Breast epithelium (tissue), 4 donors: ENCODE measurements at places on chromosomes 1 and 21. TPM values are rescaled to one million over a fixed set of nuclear protein-coding genes. Genes with fewer than 3 reads are reported as not detected.

- H3K4me1 ChIP-seq = no peaks in the 10 kb centered on the region
- H3K27me3 ChIP-seq = no peaks in the 10 kb centered on the region
- no peak overlapping the region for H3K27ac ChIP-seq
- H3K36me3 ChIP-seq = no peaks in the 10 kb centered on the region
- DNase-seq = no peak
Observed at GRCh38 chr1:109197158-109198042, 16.3 kb upstream of the SARS1 start.

DNA sequence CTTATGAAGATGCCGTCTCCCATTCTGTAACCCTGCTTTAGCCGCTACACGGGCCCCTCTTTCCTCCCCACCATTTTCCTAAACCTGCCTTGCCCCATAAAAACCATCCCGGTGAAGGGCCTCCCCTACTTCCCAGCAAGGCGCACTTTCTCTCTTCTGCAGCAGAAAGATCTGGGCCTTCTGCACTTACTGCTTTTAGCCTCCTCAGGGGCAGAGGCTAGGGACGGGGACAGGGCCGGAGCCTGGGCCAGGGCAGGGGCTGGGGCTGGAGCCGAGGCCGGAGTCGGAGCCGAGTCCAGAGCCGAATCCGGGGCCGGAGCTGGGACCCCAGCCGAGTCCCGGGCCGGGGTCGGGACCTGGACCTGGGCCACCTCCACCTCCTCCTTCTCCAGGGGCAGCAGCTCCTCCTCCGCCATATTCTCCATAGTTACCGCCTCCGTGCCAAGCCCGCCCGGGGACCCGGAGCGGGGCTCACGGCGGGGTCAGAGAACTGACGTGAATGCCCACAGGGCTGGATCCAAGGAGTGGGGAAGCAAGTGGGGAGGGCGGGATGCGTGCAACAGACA lies 382 bp downstream of the TRMT1L start:
- H3K27ac ChIP-seq = peak overlapping the region; percentile 98
- H3K36me3 ChIP-seq = no peaks in the 10 kb centered on the region
- DNase-seq = peak; percentile 54
- H3K4me1 ChIP-seq = peaks cover 30% of the 10 kb centered on the region
- H3K4me3 ChIP-seq = peak overlapping the region; percentile 87

DNA sequence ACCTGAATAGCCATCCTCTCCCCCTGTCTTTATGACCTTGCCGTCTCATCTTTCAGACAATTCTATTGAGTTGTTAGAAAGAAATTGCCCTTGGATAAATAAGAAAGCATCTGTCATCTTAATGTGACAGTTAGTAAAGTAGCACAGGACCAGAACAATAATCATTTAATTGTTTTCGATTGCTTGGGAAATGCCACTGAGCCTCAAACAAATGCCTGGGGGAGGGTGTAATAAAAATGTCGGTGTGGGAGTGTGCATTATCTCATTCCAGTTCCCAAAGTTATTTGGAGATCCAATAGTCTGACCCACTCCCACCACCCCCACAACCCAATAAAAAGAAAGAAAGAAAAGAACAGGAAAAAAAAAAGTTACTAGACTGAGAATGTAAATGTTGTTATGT lies 509.3 kb upstream of the LRRC7 start:
- H3K27me3 ChIP-seq = no peaks in the 10 kb centered on the region
- H3K4me3 ChIP-seq = no peak overlapping the region
- DNase-seq = no peak
- H3K4me1 ChIP-seq = no peaks in the 10 kb centered on the region
- H3K27ac ChIP-seq = no peak overlapping the region

GRCh38 chr1:16006552-16007485 lies 2.8 kb downstream of the SRARP start:
- DNase-seq = no peak
- H3K4me3 ChIP-seq = no peak overlapping the region
- no peaks in the 10 kb centered on the region for H3K27me3 ChIP-seq
- peak overlapping the region; percentile 29 for H3K27ac ChIP-seq

- H3K36me3 ChIP-seq = no peaks in the 10 kb centered on the region
- no peak overlapping the region for H3K4me3 ChIP-seq
- no peaks in the 10 kb centered on the region for H3K27me3 ChIP-seq
- no peak for DNase-seq
Observed at GRCh38 chr1:1561801-1562470, 12.7 kb downstream of the SSU72 start.

DNA sequence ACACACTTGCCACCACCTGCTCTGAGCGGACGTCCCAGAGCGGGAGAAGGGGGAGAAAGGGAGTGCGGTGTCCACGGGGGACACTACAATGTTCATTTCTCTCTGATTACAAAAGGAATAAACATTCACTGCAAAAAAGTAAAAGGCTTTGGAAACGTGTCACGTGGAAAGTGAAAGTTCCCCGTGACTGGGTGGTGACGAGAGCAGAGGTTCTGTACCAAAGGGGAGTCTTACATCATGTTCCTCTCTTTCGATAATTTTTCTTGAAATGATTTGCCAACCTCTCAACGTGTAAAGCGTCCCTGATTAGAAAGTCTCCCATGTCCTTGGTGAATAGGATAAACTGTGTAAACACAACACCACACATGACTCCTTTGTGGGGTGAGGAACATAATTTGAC lies 22.0 kb upstream of the PRDM15 start:
- no peak overlapping the region for H3K27ac ChIP-seq
- no peak overlapping the region for H3K4me3 ChIP-seq
- no peaks in the 10 kb centered on the region for H3K27me3 ChIP-seq
- H3K4me1 ChIP-seq = no peaks in the 10 kb centered on the region
- no peaks in the 10 kb centered on the region for H3K36me3 ChIP-seq

GRCh38 chr1:35883635-35884101 lies 659 bp downstream of the AGO1 start:
- peak overlapping the region; percentile 80 for H3K27ac ChIP-seq
- no peaks in the 10 kb centered on the region for H3K36me3 ChIP-seq
- peak; percentile 26 for DNase-seq

DNA sequence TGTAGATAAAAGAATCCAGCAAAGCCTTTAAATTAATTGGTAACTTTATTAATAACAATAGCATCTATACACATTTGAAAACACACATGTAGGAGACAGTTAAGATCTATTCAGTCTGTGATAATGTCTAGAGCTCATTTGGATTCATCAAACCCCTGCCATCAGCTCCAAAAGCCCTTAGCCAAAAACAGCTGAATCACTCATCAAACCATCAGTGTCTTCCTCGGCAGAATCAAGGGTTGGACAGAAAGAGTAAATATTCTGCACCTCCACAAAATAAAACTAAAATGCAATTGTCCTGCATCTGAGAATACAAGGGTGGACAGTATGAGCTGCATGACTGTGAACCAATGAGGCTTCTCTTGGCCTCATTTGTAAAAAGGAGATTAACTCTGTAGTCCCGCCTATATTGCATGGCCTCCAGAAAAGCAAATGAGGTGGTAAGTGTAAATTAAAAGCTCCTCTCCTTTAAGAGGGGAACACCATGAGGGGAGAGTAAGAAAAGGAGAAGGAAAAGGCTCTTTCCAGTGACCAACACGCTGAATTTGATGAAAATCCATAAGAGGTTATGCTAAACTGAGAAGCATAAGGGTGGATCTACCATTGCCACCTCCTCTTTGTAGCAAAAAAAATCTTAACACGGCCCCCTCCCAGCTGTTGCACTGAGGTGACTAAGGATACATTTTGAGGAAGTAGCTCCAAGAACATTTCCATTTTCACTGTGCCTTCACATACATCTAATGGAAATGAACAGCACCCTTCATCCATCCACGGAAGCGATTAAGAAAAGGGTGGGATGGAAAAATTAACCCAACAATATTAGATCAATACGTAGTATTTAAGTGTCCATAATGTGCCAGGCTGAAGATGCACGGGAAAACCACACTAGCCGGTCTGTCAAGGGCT lies 14.7 kb upstream of the BOLA1 start:
- DNase-seq = no peak
- H3K27me3 ChIP-seq = no peaks in the 10 kb centered on the region
- H3K27ac ChIP-seq = peak overlapping the region; percentile 100
- H3K4me3 ChIP-seq = peak overlapping the region; percentile 78
- no peaks in the 10 kb centered on the region for H3K4me1 ChIP-seq

GRCh38 chr1:1832166-1832565 lies 53.9 kb upstream of the NADK start:
- H3K27ac ChIP-seq = no peak overlapping the region
- no peaks in the 10 kb centered on the region for H3K36me3 ChIP-seq
- H3K4me3 ChIP-seq = no peak overlapping the region
- H3K27me3 ChIP-seq = no peaks in the 10 kb centered on the region
- no peak for DNase-seq
- H3K4me1 ChIP-seq = no peaks in the 10 kb centered on the region

DNA sequence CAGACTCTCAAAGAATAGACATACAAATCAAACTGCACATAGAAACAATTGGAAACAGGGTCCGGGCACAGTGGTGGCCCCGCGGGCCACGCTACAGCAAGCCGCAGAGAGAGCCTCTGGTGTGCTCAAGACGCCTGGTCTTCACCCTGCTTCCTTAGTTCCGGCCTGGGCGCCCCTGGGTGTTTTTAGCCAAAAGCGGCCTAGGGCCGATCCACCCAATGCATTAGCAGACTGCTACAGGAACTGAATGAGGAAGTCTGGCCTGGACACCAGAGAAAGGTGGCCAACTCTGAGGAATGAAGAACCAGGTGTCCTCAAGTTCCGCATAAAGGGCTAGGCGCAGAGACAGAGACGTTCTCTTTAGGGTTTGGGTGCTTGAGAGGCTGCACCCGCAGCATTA lies 1.7 kb downstream of the PRRX1 start:
- no peak for DNase-seq
- no peaks in the 10 kb centered on the region for H3K4me1 ChIP-seq
- H3K4me3 ChIP-seq = peak overlapping the region; percentile 82

GRCh38 chr1:30375156-30375555 lies 348.2 kb downstream of the MATN1 start:
- no peaks in the 10 kb centered on the region for H3K4me1 ChIP-seq
- no peaks in the 10 kb centered on the region for H3K27me3 ChIP-seq
- no peak overlapping the region for H3K4me3 ChIP-seq
- H3K36me3 ChIP-seq = no peaks in the 10 kb centered on the region

DNA sequence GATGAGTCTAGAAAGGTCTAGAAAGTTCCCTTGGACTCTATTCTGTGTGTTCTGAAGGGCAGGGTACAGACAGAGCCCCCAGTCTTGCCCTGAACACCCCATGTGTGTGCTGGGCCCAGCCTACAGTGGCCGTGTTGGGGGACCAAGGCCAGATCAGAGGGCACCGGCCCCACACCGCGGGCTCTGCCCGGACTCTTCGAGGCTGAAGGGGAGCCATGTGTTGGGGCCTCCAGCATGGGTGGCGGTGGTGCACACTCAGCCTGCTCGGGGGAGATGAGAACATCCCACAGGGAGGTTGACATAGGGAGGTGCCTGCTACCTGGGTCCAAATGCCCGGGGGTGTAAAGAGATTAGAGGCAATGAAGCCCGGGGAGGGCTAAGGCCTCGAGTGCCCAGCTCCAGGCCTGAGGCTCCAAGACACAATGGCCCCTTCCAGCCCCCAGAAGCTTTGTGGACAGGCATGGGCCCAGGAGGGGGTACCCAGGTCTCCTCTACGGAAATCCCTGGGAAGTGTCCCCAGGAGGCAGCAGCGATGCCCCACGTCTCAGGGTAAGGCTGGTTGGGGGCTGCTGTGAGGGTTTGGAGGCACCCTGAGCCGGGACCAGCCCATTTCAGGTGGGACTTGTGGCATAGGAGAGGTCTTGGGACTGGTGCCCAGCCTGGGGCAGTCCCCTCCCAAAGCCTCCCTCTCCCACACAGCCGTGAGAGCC lies 12.1 kb downstream of the ARHGEF16 start:
- no peaks in the 10 kb centered on the region for H3K27me3 ChIP-seq
- no peaks in the 10 kb centered on the region for H3K36me3 ChIP-seq
- no peak overlapping the region for H3K4me3 ChIP-seq
- no peak for DNase-seq
- H3K27ac ChIP-seq = no peak overlapping the region

GRCh38 chr1:116674011-116674531 lies 6.5 kb upstream of the IGSF3 start:
- no peak overlapping the region for H3K4me3 ChIP-seq
- no peak overlapping the region for H3K27ac ChIP-seq
- H3K27me3 ChIP-seq = no peaks in the 10 kb centered on the region
- no peak for DNase-seq

GRCh38 chr1:179310721-179311120 lies 17.1 kb downstream of the SOAT1 start:
- H3K27me3 ChIP-seq = no peaks in the 10 kb centered on the region
- no peaks in the 10 kb centered on the region for H3K36me3 ChIP-seq
- H3K27ac ChIP-seq = no peak overlapping the region
- no peak for DNase-seq
- no peaks in the 10 kb centered on the region for H3K4me1 ChIP-seq

GRCh38 chr1:50490640-50491039 lies 67.4 kb upstream of the DMRTA2 start:
- H3K27me3 ChIP-seq = no peaks in the 10 kb centered on the region
- H3K4me3 ChIP-seq = no peak overlapping the region
- no peak for DNase-seq
- H3K4me1 ChIP-seq = no peaks in the 10 kb centered on the region

- no peak for DNase-seq
- H3K27me3 ChIP-seq = no peaks in the 10 kb centered on the region
- H3K4me3 ChIP-seq = no peak overlapping the region
Observed at GRCh38 chr1:32380057-32380456, 14.2 kb downstream of the BSDC1 start.

DNA sequence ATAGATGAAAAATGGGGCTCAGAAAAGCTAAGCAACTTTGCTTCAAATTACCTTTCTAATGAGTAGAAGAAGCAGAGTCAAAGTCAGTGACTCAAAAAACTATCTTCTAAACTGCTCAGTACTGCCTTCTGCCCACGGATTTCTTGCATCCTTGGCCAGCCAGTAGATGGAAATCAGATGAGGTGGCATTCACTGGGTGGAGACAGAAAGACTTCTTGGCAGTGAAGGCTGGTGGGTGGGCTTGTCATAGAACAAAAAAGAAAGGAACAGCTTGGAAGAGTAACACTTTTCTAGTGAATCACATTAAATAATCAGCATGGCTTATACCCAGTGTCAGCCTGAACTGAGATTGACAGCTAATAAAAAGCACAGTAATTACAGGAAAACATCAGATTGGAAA lies 170.7 kb downstream of the ST6GALNAC5 start:
- H3K27me3 ChIP-seq = no peaks in the 10 kb centered on the region
- no peak overlapping the region for H3K4me3 ChIP-seq
- no peak for DNase-seq

DNA sequence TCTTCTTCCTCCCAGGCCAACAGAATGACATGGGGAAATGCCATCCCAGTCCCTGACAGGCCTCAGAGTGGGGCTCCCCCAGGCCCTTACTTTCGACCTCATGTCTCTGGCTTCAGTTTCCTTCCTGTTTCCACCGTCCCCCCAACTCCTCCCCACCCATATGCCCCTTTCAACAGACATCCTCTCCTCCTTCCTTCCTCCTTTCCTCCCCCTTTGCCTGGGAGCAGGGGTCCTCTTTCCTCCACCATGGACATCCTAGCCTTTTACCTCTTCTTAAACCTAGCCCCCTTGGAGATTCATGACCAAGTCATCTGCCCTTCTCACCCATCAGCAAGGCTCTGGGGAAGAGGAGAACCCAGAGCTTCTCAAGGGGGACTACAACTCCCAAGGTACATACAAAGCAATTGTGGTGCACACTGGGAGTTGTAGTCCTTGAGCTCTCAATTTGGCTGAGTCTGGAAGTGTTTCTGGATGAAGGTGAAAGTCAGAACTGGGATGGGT lies 4.0 kb downstream of the ZBTB7B start:
- no peaks in the 10 kb centered on the region for H3K27me3 ChIP-seq
- H3K36me3 ChIP-seq = no peaks in the 10 kb centered on the region
- H3K27ac ChIP-seq = peak overlapping the region; percentile 98
- H3K4me1 ChIP-seq = peaks cover 30% of the 10 kb centered on the region

- H3K4me1 ChIP-seq = peaks cover 8% of the 10 kb centered on the region
- H3K27ac ChIP-seq = no peak overlapping the region
- no peaks in the 10 kb centered on the region for H3K27me3 ChIP-seq
- H3K4me3 ChIP-seq = peak overlapping the region; percentile 78
Observed at GRCh38 chr1:65255656-65256050, 53.7 kb upstream of the DNAJC6 start.

The CDCA8 gene
- 1.3 TPM for total RNA-seq

The ZNF648 gene
- not detected for total RNA-seq

The PWP2 gene
- total RNA-seq = 6.9 TPM

The IFI44 gene
- total RNA-seq = 24.0 TPM
